ENCODE measurements at places on chromosomes 7 and 10. TPM values are rescaled to one million over a fixed set of nuclear protein-coding genes. Genes with fewer than 3 reads are reported as not detected.

The PPA1 gene
- total RNA-seq, result 233 TPM

The NEUROG3 gene
- total RNA-seq, result not detected

The PRSS1 gene
- total RNA-seq, result not detected

The TMEM196 gene
- not detected for total RNA-seq

The ELN gene
- not detected for total RNA-seq

The CCNJ gene
- total RNA-seq, result 3.9 TPM

The VIM gene
- 296 TPM for total RNA-seq

The CLCN1 gene
- total RNA-seq, result 0.12 TPM

The MYO1G gene
- 532 TPM for total RNA-seq

The NME8 gene
- total RNA-seq, result not detected

The FAM185A gene
- 9.2 TPM for total RNA-seq
